ENCODE measurements at places on chromosomes 2 and 18.

- no peak for DNase-seq
Observed at GRCh38 chr2:124112206-124112605, 87.1 kb downstream of the CNTNAP5 start.

DNA sequence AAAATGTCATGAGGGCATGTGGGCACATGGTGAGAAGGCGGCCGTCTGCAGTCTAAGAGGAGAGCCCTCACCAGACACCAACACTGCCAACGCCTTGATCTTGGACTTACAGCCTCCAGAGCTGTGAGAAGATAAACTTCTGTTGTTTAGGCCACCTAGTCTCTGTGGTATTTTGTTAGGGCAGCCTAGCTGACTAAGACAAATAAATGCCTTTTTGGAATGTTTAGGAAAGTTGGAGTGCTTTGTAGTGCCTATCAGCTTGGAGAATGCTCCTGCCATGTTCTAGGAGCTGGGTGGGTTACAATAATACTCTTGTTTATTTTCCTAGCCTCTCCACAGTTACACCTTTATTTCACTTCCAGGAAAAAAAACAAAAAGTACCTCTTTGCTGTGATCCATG lies 92.0 kb downstream of the SPP2 start:
- no peak for DNase-seq

GRCh38 chr2:46545015-46545839 lies 65.9 kb downstream of the TMEM247 start:
- no peak for DNase-seq

DNA sequence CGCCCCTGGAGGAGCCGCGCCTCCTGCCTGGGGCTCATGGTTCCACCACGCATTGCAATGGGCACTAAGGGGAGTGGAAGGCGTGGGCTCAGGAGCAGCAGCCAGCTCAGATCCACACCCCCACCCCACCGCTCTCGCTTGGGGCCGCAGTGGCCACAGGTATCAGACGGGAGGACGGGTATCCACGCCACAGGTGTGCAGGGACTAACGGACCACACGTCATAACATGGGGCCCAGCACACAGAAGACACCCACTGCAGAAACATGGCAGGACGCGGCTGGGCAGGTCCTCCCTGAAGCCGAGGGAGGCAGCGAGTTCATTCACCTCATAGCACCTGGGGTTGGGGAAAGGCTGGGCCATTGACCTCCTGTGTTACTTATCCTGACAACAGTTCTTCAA lies 13.0 kb downstream of the HDAC4 start:
- DNase-seq = no peak

- no peak for DNase-seq
Observed at GRCh38 chr18:9779630-9780029, 71.5 kb downstream of the RAB31 start.

- DNase-seq = no peak
Observed at GRCh38 chr2:220174826-220175225, 547.4 kb downstream of the SLC4A3 start.

DNA sequence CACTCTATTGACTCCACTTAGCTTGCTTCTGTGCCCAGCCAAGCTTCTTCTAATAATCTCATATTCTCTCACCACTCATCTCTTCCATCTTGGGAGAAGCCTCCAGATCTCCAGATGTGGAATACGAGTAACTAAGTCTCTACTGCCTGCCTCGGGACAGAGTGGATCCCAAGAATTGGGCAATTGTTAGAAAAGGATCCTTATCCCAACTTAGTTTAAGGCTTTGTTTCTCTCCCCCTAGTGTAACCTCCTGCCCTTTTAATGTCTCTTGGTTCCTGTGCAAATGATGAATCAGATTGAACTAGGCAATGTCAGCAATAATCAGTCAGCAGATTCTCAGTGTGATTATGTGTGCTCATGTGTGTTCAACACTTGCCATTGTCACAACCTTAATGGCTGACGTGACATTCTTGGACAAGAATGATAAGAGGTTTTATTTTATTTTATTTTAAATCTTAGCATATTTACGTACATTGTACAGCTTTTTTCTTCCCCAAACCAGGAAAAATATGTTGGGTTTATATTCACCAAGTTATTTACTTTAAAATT lies 59.7 kb downstream of the MYO3B start:
- DNase-seq = no peak

DNA sequence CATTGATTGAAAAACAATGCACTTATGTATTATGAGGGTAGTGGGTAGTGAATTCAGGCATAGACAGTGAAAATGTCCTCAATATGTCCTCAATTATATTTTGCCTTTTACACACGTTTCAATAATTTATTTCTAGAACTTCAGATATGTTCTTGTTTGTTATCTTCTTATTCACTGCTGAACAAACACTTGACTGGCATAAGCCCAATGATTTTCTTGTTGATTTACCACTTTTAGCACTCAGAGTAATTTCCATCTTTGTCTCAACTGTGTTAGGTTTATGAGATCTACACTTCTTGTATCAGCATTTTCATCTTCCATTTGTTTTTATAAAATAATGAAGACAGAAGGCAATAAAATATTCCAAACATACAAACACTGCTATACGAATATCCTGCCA lies 61.8 kb upstream of the DCC start:
- no peak for DNase-seq

- peak; percentile 2 for DNase-seq
Observed at GRCh38 chr18:11982981-11983380, 1.7 kb downstream of the IMPA2 start.

GRCh38 chr2:119715409-119716283 lies 36.6 kb downstream of the TMEM177 start:
- no peak for DNase-seq

DNA sequence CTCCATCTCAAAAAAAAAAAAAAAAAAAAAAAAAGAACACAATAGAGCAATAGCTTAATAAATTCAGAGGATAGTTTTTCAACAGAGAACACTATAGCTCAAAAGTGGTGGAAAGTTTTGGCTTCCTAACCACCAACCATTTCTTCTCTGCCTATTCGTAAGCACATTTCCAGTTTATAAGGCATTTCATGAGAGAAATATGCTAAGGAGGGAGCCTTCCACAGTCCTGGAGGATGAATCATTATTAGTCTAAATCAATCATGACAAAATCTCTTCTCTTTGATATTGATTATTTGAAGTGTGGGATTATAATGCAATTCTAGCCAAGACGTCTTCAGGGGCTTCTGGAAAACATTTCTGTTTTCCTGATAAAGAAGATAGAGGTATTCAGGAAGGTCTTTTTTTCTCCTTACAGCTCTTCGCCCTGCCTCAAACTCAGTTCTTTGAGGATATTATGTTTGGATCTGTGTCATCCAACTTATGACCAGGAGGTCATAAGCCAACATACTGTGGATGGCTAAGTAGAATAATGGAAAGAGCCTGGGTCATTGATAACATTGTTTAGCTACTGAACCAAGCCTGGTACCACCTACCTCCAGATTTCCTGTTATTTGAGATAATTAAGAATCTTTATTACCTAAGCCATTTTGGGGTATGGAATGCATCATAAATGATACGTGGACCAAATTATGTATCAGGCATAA lies 207.3 kb downstream of the TRIB2 start:
- DNase-seq = no peak

GRCh38 chr18:57747809-57748680 lies 55.1 kb downstream of the ATP8B1 start:
- no peak for DNase-seq

DNA sequence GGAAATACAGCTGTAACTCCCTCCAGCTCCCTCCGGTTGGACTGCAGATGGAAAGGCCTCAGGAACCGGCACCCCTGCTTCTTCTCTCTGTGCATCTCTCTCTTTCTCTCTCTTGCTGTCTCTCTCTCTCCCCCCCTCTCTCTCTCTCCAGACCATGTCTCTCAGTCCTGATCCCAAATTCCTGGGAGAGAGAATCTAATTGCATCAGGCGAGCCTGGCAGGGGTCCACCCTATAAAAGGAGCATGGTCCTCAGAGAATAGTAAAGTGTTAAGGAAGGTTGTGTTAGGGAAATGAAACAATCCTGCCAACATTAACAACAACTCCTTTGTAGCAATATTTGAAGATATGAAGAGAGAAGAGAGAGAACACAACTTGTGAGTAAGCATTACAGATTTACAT lies 36.7 kb downstream of the VIT start:
- DNase-seq = no peak

DNA sequence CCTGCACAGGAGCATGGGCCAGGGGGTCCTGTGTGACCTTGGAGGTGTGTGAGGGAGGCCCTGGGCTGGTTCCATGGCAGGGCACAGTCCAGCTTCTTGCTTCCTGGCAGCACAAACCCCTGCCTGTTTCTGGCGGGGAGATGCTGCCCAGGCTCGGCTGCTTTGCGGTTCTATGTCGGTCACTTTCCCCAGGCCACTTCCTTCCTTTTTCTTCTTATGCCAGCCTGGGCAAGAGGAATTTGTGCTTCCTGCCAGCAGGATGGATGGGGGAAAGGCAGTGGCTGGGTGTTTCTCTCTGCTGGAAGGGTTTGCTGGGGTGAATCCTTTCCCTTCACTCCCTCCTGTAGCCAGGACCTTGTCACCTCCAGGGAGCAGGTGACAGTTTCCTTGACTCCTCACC lies 24.3 kb downstream of the ASAP2 start:
- DNase-seq = no peak

- DNase-seq = no peak
Observed at GRCh38 chr2:204971206-204971907, 426.1 kb downstream of the PARD3B start.

DNA sequence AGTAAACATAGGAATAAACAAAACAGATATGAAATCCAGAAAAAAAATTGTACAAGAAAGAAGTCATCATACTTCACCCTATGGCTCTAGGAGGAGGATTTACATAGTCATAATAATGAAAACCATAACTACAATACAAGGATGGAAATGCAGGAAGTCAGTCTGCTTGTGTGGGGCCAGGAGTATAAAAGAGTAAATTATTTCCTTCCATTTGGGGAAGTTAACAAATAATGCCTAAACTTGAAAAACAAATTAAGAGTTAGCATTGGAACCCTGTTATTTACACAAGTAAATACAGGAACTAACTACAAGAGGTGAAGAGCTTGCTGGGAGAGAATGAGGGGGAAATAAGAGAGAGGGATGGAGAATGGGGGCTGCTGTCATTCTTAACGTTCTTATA lies 15.4 kb downstream of the TMEM163 start:
- no peak for DNase-seq

GRCh38 chr2:64405581-64406406 lies 48.2 kb upstream of the LGALSL start:
- DNase-seq = peak; percentile 73

GRCh38 chr2:17057109-17058017 lies 391.7 kb upstream of the CYRIA start:
- DNase-seq = no peak

DNA sequence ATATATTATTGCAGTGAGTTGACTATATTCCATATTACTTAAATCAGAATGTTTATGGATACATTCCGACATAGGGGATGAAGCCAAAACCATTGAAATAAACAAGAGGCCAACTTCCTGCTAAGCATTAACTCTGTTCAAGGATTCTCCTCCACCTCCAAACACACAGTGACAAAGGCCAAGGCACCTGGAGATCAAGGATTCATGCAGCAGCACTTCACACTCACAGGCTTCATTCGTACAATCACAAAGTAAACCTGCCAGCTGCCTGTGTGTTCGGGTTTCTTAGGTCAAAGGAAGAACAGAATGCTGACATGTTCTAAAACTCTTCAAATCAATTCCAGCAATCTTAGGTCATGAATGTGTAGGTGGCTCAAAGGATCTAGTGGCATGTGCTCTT lies 22.8 kb downstream of the WDFY1 start:
- DNase-seq = no peak

DNA sequence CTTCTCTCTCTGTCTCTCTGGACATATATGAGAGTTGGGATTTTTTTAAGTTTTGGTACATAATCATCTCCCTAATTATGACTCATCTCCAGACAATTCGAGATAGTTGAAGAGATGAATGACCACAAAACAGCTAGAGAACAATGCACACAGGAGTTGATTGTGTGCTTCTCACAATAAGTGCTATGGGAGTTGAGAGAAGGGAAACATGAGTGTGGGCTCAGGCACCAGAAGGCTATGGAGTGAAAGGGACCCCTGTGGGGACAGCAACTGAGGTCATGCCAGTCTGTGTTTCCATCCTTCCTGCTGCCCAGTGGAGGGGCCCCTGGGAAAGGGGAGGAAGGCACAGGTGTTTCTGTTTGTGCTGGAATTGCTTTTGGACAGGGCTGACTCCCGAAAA lies 6.5 kb upstream of the YWHAQ start:
- no peak for DNase-seq

DNA sequence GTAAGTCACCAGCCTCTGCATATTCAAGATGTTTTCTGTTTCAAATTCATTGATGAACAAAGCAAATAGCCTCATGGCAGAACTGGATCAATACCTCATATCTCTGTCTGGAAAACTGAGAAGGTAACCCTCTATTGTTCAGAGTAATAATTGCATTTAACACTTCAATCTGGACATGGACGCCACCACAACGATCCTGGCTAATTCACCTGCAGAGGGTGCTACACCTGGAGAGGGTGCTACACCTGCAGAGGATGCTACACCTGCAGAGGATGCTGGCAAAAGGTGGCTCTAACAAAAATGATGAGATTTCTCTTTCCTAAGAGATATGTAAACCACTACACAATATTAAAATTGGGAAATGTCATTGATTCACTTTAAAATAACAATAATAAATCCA lies 183.1 kb upstream of the HNRNPA3 start:
- DNase-seq = no peak

GRCh38 chr2:113857464-113857863 lies 32.4 kb upstream of the ACTR3 start:
- no peak for DNase-seq

GRCh38 chr18:11927497-11927896 lies 19.4 kb upstream of the MPPE1 start:
- DNase-seq = no peak

DNA sequence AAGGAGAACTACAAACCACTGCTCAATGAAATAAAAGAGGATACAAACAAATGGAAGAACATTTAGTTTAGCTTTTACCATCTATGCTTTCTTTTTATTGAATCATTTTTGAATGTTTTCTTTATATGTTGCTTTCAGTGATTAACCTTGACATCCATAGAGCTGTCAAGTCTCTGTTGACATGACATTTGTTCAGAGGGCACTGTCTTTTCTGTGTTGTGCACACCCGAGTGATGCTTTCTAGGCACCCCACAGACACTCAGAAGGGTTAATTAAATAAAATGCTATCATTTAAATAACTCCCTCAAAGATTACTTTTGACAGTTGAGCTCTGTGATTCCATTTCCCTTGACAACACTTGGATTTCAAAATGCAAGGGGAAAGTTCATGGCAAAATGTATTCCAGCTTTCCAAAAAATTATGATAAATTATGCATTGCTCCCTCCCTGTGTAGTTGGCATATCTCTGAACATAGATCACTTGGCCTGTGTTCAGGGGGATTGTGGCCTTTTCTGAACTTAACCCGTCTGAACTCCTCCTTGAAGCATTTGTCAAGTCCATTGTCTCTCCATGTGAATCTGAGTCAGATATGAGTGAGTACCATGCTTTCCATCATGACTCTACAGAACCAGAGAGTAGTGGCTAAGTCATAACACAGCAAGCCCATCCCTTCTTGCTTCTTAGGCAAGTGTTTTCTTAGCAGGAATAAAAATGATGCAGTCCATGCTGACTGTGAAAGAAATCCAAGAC lies 372.6 kb downstream of the RPRM start:
- DNase-seq = no peak

Data from psoas muscle (tissue), 8 donors.